ENCODE measurements at places on chromosomes 1 and 21. TPM values are rescaled to one million over a fixed set of nuclear protein-coding genes. Genes with fewer than 3 reads are reported as not detected.

Gene OR2L3
- 0.21 TPM for total RNA-seq

Gene STYXL2
- not detected for total RNA-seq

Gene KIAA0040
- 94.0 TPM for total RNA-seq

Gene RAB25
- total RNA-seq: 40.0 TPM

Gene FCRL6
- not detected for total RNA-seq

Gene SUSD4
- total RNA-seq: 2.3 TPM

Gene UBL4B
- total RNA-seq: not detected

Gene ALPL
- total RNA-seq: not detected

Gene ITGB2
- total RNA-seq: 2.7 TPM

Gene HSF2BP
- total RNA-seq: 4.0 TPM

Gene OLIG2
- total RNA-seq: not detected

Gene LELP1
- not detected for total RNA-seq

Gene FAM3B
- not detected for total RNA-seq

Gene MAB21L3
- 2.8 TPM for total RNA-seq

Measured in mammary epithelial cell (primary cell).